Endothelial cell (in vitro differentiated cells): ENCODE measurements at places on chromosomes 1 and 21.
A peak's percentile ranks its signal among the peaks of the same experiment; 100 is the strongest.

DNA sequence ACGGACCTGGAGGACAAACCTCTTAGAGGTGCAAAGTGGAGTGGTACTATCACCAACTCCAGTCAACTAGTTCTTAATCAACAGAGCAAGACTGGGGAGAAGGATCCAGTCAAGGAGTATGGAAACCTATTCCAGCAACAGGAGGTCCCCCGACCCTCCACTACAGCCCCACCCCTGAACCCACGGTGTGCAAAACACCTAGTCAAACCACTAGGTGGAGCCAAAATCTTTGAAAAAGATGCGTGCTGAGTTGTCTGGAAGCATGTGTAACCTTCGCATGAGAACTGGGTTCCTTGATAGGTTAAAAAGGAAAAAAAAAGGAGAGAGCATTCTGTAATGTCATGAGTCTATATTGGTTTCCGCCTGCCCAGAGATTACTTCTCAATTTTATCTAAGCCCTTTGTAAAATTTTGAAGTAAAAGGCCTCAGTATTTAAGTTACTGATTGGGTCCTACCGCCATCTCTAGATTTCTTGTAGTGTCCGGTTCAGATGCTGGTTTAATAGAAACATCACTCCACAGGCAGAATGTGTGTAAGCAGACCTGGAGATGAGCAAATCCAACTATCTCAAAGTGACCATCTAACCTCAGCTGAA, 81.9 kb upstream of the HAO2 start:
- DNase-seq = peak; percentile 62

DNA sequence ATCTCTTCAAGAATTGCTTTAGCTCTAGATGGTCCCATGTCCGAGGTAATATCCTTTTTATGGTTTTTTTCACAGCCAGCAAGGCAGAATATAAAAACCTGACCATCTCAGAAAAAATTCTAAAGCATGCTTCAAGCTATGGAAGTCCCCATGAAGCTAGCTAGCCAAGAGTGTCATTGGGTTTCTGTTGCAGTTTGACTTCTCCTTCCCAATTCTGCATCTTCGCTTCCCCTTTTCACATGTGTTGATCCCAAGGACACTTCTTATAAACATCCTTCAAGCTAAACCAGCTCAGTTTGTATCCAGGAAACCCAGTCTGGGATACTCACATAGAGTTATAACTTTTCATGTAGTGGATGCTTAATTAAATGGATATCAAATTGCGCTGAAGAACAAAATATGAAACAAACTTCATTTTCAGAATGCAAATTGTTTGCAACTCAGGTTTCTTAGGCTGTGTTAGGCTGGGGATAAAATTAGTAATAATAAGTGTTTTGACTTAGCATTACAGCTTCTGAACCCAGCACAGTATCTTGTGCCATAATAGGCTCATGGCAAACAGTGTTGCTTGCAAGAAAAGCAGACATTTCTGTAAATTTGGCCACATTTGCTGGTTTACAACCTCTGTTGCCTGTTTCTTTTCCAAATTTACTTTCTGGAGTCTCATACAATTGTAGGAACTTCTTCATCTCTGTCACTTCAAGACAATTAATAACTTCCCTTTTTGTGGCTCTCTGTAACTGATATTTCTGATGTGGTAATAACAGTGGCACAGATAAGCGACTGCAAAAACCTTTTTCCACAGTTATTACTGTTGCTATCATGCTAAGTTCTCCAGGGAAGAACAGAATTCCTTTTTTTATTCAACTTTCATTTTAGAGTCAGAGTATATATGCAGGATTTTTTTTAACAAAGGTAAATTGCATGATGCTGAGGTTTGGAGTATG, 53.2 kb downstream of the NCAM2 start:
- no peak for DNase-seq

GRCh38 chr1:24673341-24673740, 30.2 kb downstream of the SRRM1 start:
- DNase-seq = no peak

DNA sequence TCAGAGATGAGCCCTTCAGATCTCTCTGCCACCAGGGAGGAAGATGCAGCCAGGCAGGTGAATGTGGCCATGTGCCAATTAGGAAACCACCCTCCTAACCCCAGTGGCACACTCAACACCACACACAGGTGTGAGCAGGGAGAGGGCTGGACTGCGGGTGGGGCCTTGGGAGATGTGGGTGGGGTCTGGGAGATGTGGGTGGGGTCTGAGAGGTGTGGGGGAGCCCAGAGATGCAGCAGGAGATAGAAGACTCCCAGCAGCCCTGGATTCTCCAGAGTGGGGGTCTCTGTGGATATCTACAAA, 43.2 kb upstream of the COL6A1 start:
- DNase-seq = no peak

DNA sequence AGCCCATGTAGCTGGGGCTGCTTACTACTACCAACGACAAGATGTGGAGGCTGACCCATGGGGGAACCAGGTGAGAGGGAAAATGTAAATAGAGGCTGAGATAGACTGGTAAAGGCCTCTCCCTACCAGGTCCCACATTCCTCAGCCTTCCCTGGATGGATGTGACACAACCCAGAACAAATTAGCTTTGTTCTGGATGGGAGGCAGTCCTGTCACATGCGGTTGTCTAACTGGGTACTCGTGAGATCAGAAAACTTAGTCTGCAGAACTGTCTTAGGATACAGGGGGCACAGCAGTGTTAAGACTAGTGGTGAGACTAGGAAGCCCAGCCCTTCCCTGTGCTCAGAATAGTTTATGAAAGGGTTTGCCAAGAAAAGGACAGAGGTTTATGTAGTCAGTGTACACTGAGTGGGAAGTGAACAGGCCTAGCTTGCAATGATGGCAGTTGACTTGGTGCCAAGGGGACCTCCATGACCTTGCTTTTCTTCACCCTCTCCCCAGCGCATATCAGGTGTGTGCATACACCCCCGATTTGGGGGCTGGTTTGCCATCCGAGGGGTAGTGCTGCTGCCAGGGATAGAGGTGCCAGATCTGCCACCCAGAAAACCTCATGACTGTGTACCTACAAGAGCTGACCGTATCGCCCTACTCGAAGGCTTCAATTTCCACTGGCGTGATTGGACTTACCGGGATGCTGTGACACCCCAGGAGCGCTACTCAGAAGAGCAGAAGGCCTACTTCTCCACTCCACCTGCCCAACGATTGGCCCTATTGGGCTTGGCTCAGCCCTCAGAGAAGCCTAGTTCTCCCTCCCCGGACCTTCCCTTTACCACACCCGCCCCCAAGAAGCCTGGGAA, 8.4 kb downstream of the MMACHC start:
- no peak for DNase-seq
